Glomerular endothelial cell (primary cell): ENCODE measurements at places on chromosomes 2 and 18.

- no peak for DNase-seq
Observed at GRCh38 chr18:31261792-31262582, 56.0 kb upstream of the DSG1 start.

- DNase-seq: no peak
Observed at GRCh38 chr2:63840081-63840784, 1.5 kb upstream of the UGP2 start.

DNA sequence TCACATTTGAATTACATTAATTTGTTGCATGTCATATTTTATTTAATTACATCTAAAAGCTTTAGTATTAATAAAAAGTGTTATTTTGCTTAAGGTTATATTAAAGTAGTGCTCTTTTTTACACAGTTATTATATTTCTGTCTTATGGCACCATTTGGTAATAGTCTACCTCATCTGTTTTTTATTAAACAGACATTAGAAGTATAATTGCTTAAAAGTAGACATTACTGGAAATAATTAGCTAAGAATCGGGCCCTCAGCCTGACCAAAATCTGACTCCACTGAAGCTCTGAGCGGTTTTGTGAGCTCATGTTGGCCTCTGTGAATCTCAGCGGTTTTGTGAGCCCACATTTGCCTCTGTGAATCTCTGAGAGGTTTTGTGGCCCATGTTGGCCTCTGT is 102.5 kb upstream of the SNTG2 start:
- DNase-seq: no peak

GRCh38 chr2:45904946-45905631 is 253.6 kb downstream of the PRKCE start:
- no peak for DNase-seq

GRCh38 chr2:234339501-234339900 is 157.4 kb downstream of the ARL4C start:
- DNase-seq: no peak

GRCh38 chr2:127309468-127309867 is 15.5 kb upstream of the ERCC3 start:
- no peak for DNase-seq

DNA sequence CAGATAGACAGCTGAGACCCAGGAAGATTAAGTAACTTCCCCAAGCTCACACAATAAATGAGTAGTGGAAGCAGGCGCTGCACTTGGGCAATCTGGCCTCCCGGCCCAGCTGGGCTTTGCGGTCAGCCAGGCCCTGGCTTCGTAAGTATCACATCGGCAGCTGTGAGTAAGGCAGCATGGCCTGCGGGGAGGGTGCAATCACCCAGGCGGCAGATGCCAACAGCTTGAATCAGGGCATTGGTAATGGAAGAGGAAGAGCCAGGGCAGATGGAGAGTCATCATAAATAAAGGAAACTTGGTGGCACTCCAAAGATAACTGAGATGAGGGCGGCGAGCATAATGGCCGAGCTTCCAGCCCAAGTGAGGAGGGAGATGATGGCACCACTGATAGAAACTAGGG is 217.9 kb upstream of the PID1 start:
- no peak for DNase-seq

GRCh38 chr2:15622214-15622613 is 30.5 kb downstream of the DDX1 start:
- no peak for DNase-seq
